ENCODE measurements at places on chromosomes 1 and 21.

DNA sequence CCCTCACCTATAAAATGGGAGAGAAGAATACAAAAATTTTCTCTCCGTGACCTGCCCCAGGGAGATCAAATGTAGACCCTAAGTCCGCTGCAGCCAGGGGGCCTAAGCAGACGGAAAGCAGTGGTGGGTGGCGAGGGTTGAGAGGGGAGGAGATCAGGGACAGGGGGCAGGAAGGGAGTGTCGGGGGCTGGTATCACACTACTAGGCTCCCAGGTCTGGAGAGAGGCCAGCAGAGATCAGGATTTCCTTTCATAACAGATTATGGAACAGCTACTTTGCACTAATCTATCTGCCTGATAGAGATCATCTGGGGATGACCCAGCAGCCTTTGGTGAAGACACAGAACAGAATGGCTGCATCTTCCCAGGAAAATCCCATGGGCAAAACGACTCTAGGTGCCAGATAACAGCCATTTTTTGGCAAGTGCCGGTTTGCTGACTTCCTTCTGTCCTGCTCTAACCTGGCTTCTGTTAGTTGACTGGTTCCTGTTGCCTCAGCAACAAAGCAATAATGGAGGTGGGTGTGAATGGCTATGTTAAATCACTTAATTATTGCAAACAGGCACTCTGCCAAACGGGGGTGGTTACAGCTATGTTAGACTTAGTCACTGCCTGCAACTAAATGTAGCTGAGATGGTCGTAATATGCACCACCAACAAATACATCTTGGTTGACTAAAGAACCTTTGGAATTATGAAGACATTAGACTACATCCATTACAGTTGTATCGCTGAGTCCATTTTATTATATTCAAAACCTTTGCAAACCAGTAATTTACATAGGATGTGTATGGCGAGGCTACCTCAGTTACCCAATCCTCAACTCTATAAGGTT is 30.0 kb upstream of the EPS8L3 start:
- DNase-seq = peak; percentile 70

- DNase-seq = no peak
These were observed 6.2 kb downstream of the SCMH1 start for GRCh38 chr1:41235893-41236292.

DNA sequence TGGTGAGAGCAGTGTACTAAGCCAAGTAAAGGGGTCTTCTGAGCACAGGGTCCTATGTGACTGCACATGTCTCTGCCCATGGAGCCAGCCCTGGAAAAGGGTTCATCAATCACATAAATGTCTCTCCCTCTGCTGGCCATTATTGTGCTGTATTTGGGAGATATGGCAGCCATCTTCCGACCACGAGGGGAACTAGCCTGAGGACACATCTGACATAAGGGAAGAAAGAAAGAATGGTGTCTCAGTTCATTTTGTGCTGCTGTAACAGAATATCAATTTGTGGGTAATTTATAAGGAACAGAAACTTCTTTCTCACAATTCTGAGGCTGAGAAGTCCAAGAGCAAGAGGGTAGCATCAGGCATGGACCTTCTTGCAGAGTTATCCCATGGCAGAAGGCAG is 55.1 kb upstream of the GJA5 start:
- DNase-seq = no peak

GRCh38 chr1:228066891-228067654 is 15.4 kb upstream of the ARF1 start:
- DNase-seq = no peak

- DNase-seq = no peak
These were observed 125.0 kb downstream of the FOXD2 start for GRCh38 chr1:47562799-47563198.

- DNase-seq = no peak
These were observed 618.6 kb downstream of the RWDD3 start for GRCh38 chr1:95852483-95853070.

GRCh38 chr1:205354259-205355074 is 2.3 kb downstream of the KLHDC8A start:
- DNase-seq = peak; percentile 31

- no peak for DNase-seq
These were observed 38.4 kb upstream of the RBM34 start for GRCh38 chr1:235199441-235199840.

GRCh38 chr1:35488336-35488735 is 68.9 kb downstream of the KIAA0319L start:
- DNase-seq = no peak

GRCh38 chr1:28646040-28646439 is 2.4 kb upstream of the RNU11 start:
- no peak for DNase-seq

DNA sequence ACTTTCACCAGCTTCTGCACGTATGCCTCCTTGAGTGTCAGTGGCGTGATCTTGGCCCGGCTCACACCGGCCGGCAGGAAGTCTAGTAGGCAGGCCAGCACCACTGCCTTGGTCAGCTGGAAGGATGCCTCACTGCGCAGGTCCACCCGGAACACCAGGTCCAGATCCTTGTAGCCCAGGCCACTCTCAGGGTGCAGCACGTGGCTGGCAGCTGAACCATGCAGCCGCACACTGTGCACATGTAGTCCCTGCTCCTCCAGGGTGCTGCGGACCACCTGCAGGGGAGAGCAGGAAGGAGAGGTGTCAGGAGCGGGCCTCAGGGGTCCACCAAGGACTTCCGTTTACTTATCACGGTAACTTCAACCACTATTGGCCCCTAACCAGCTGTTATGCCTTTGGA is 6.0 kb downstream of the TENT5B start:
- no peak for DNase-seq

GRCh38 chr1:245859493-245860114 is 647.5 kb downstream of the SMYD3 start:
- no peak for DNase-seq

DNA sequence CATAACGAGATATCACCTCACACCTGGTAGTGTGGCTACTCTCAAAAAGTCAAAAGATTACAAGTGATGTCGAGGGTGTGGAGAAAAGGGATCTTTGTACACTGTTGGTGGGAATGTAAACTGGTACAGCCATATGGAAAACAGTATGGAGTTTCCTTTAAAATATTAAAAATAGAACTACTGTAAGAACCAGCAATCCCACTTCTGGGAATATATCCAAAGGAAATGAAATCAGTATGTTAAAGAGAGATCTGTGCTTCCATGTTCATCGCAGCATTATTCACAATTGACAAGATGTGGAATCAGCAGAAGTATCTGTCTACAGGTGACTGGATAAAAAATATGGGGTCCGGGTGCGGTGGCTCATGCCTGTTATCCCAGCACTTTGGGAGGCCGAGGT is 7.6 kb upstream of the PIK3C2B start:
- no peak for DNase-seq

- DNase-seq = no peak
These were observed 302.8 kb upstream of the VAMP3 start for GRCh38 chr1:7468248-7468647.

All from NCI-H2029 (cell line).